ENCODE measurements at places on chromosomes 7 and 10.
A peak's percentile ranks its signal among the peaks of the same experiment; 100 is the strongest.

GRCh38 chr10:116688241-116688711 is 54.1 kb downstream of the HSPA12A start:
- DNase-seq, result no peak

- DNase-seq, result no peak
Observed at GRCh38 chr7:103773726-103774125, 215.7 kb downstream of the RELN start.

GRCh38 chr10:69101451-69102095 is 13.7 kb downstream of the SRGN start:
- DNase-seq, result peak; percentile 44

DNA sequence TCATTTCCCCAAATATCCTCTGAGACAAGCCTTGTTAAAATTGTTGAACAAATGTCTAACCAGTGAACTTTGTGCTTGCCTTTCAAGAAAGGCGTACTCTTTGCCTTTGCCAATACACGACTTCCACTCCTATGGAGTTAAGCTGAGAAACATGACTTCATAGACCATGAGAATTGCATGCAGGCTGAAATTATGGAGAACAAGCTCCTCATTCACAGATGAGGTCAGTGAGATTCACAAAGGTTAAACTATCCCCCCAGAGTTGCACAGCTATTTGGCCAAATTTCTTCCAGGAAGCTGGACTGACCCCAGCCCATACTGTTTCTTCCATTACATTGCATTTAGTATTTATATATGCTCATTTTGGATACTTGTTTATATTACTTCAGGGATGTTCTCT is 221.4 kb upstream of the SEMA3C start:
- DNase-seq, result no peak

- no peak for DNase-seq
Observed at GRCh38 chr7:70634071-70634470, 497.9 kb upstream of the GALNT17 start.

GRCh38 chr7:117148971-117149370 is 173.9 kb downstream of the WNT2 start:
- DNase-seq, result no peak
